ENCODE measurements at places on chromosomes 12 and 14. TPM values are rescaled to one million over a fixed set of nuclear protein-coding genes. Genes with fewer than 3 reads are reported as not detected.

ZNF891 gene
- total RNA-seq, result 0.37 TPM

PPM1A gene
- 32.7 TPM for total RNA-seq

PPHLN1 gene
- total RNA-seq, result 58.5 TPM

B3GNT4 gene
- total RNA-seq, result 0.86 TPM

CD163 gene
- total RNA-seq, result not detected

LGR5 gene
- not detected for total RNA-seq

Data from A549 treated with Hydrocortisone at 1 μM for 4 hours (cell line).